ENCODE measurements at places on chromosomes 11 and 22.

DNA sequence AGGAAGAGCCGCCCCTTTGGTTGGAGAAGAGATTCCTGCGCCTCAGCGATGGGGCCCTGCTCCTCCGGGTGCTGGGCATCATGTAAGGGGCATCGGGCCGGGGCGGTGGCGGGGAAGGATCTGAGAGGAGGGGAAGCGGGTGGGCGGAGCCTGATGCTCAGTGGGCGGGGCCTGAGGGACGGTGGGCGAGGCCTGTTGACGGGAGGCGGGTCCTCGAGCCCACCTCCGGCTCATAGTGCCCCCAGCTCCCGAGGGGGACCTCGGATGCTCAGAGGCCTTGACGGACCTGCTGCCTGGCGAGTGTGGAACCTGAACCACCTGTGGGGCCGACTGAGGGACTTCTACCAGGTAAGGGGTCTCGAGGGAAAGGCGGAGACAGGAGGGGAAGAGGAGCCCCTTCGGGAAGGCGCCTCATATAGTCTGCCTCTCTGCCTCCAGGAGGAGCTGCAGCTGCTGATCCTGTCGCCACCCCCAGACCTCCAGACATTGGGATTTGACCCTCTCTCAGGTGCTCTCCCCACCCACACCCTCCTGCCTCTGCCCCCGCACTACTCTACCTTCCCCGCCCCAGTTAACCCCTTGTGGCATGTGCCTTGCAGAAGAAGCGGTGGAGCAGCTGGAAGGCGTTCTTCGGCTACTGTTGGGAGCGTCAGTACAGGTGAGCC is 799 bp downstream of the CCDC88B start:
- DNase-seq: peak; percentile 65

- DNase-seq: no peak
Observed at GRCh38 chr11:14443638-14444037, 56.0 kb downstream of the COPB1 start.

GRCh38 chr11:38582756-38583155 is 1984.7 kb upstream of the RAG2 start:
- no peak for DNase-seq

GRCh38 chr11:3959903-3960265 is 104.4 kb downstream of the STIM1 start:
- no peak for DNase-seq

DNA sequence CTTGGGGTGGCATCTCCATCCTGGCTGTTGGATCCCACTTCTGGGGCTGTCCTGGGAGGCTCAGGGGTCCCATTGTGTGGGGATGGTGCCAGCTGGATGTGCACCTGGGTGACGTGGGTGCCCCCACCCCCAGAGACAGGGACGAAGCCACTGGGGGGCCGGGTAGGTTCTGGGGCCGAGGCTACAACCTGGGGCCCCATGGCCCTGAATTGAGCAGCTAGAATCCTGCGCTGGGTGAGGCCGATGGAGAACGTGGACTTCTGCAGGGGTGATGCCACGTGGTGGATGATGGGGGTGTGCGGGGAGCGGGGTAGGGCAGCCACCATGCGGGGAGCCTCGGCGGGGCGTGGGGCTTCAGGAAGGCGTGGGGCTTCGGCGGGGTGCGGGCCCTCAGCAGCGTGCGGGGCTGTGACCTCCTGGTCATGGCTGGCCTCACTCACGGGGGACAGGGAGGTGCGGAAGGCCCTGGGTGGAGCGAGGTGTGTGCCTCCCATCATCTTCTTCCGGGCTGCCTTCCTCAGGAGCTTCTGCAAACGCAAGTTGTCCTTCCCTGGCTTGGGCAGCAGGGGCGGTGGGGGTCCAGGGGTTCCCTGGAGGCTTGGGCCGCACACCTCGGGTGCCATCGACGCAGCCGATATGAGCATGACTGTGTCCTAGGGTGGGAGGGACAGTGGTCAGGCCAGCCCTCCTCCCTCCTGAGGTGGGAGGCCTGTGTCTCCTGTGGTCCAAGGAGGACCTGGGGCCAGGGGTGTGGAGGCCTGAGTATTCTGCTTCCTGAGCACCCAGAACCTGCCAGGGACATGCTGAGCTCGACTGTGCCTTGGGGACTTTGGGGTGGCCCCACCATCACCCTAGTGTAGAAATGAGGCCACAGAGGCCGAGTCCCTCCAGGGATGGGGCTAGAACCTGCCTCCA is 1.5 kb downstream of the PRR33 start:
- no peak for DNase-seq

- DNase-seq: no peak
Observed at GRCh38 chr22:46428602-46429324, 93.2 kb downstream of the TRMU start.

GRCh38 chr11:19374151-19374569 is 133.4 kb upstream of the E2F8 start:
- no peak for DNase-seq

DNA sequence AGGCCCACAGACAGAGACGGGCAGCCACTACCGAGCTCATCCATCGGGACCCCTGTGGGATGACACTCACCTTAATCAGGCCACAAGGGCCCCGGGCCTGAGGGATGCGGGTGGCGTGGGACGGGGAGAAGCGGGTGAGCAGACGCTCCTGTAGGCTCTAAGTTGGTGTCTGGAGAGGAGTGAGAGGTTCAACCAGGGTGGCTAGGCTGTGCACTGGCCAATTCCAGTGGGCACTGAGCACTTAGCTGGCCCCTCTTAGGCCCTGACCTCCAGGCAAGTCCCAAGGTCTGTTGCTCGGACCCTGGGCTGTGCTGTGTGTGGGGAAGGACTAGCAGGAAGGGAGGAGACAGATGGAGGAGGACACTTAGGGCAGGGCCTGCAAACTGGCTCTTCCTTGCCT is 139.3 kb downstream of the ST3GAL4 start:
- no peak for DNase-seq

GRCh38 chr11:128963744-128964325 is 21.2 kb upstream of the TP53AIP1 start:
- DNase-seq: no peak

DNA sequence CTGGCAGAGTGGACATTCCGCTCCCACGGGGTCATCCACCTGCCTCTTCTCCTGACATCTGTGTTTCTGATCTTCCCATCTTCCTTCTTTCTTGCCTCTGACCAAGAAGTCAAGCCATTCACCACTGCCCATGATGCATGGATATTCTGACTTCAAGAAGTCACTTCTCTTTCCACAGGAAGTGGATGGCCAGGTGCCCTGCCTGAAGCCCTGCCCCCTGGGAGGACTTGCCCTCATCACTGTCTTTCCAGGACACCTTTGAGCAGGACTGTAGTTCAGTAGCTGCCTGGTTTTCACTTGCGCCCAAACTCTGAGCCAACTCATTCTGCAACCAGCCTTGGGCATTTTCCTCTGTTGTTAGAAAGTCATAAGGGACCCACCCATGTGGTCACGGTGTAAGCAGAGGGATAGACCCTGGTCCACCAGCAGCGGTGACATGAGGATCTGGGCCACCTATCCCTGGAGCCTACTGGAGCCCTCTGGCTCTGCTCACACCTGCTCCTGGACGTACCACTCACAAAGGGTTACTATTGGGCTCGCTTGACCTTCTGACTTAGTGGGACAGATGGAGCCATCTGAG is 6.9 kb downstream of the CYTH4 start:
- no peak for DNase-seq

- DNase-seq: no peak
Observed at GRCh38 chr11:44564166-44564565, 1.3 kb upstream of the CD82 start.

GRCh38 chr11:122050021-122050690 is 65.9 kb downstream of the BLID start:
- DNase-seq: no peak

- peak; percentile 5 for DNase-seq
Observed at GRCh38 chr22:24106385-24107381, 74.6 kb upstream of the SUSD2 start.

DNA sequence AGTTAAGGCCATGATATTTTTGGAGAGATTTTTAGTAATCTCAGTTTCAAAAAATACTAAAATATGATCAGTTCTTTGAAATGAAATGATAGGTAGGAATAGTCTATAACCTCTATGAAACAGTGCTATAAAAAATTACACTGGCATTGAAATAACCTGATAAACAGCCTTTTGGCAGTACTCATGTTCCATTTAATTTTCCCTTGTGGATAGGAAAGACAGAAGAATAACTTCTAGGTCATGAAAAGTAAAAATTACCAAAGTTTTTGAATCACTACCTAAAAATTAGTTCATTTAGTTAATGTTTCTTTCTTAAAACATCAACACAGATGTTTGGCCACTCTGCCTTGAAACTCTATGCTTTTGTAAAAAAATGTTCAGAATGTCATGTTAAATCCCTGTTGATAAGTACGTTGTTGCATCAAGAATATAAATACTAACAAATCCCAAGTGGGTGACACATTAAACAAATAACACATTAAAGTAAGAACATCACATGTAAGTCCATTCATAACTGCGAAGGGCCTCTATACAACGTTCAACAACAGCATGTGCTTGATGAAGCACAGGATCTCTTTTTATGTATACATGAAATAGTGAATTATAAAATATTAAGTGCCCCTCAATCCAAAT is 290.2 kb downstream of the SWAP70 start:
- DNase-seq: no peak

- DNase-seq: no peak
Observed at GRCh38 chr11:35174666-35175065, 35.7 kb downstream of the CD44 start.

DNA sequence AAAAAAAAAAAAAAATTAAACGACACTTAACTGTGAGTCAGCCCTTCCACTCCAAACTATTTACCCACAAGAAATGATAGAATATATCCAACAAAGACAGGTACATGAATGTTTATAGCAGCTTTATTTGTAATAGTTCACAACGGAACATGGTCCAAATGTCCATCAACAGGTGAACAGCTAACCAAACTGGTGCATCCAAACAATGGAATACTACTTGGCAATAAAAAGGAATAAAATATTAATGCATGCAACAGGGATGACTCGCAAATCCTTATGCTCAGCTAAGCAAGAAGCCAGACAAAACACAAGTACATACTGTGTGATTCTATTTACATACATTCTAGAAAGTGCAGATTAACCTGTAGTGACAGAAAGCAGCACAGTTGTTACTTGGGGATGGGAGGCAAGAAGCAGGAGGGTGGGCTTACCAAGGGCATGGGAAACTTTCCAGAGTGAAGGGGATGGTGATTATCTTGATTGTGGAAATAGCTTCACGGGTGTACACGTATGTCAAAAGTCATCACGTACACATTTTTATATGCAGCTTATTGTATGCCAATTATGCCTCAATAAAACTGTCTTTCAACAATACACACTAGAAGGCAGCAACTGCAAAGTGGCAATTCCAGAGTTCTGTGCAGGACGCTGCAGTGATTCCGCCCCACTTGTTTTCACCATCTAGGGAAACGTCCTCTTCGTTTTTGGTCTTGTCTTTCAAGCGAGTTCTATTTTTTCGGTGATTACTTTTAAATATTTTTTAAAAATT is 6.7 kb upstream of the SF1 start:
- DNase-seq: no peak

DNA sequence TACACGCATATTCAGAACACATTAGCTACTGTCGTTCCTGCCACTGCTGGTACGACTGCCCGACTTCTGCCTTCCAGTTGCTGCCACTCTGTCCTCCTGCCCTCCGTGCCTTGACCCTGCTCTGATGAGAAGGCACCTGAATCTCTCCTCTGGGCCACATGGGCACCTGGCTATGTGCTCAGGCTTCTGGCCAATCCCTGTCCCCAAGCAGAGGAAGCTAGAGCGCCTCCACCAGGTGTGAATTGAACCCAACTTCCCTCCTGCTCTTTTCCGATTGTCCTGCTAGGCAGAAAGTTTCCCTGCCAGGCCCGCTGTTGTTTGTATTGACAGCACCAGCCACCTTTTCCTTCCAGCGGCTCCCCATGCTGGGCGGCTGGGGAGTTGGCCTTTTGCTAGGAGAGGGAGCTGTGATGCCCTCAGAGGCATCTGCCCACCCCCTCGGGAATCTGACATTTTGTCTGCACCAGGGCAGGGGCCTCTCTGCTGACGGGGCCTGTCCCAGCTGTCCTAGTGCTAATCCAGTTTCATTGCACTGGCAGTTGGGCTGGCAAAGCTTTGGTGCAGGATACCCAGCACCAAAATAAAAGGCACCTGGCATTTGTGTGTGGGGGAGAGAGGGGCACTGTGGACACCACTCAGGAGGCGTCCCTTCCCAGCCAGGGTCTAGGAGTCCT is 118.0 kb downstream of the GRIK4 start:
- DNase-seq: no peak

GRCh38 chr11:15863411-15863810 is 492.9 kb downstream of the SOX6 start:
- DNase-seq: no peak

- no peak for DNase-seq
Observed at GRCh38 chr11:76086743-76087635, 119.3 kb downstream of the WNT11 start.

- no peak for DNase-seq
Observed at GRCh38 chr11:119805663-119806062, 76.7 kb upstream of the NECTIN1 start.

DNA sequence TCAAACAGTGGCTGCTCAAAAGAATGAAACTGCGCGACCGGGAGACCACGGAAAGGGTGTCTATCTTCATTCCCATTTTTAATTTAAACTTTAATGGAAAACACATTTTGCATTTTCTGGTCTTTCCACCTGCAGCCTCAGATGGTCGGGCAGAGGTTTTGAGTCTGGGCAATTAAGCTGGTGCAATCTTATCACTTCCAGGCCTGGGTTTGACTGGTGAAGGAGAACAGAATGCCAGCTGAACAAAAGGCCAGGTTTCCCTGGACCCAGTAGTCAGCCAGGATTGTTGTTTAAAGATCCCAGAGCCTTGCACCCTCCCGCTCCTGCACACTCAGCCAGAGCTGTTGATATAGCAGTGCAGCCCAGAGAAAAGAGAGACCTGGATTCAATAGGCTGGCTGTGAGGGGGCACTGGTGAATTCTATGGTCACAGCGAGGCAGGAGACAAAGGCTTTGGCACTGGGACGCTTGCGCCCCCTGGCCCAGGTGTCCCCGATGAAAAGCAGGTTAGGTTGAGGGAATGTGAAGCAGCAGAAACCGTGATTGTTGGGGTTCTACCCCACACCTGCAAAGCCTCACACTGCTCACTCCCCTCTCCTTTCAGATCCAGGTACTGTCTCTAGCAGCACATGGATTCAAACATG is 83.6 kb downstream of the FLI1 start:
- no peak for DNase-seq
